ENCODE measurements at places on chromosomes 7 and 10. TPM values are rescaled to one million over a fixed set of nuclear protein-coding genes. Genes with fewer than 3 reads are reported as not detected.

DNA sequence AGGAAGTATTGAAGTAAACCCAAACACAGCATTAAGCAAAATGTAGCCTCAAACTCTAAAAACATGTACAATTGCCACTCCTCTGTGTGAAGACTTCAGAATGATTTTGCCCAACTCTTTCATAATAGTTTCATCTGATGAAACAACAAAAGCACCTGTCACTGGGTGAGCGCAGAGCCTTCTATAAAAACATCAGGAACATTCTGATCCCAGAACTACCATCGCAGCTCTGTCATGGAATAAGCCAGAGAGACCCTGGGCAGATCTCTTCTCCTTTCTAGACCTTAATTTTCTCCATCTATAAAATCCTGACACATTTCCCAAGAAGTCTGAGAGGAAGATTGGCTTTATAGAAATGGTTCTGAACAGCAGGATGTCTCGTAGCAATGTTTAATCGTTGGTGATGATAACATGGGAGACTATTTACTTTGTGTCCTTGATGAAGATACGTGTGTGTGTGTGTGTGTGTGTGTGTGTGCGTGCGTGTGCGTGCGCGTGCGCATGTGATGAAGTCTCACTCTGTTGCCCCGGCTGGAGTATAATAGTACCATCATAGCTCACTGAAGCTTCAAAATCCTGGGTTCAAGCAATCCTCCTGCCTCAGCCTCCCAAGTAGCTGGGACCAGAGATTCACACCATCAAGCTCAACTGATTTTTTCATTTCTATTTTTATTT lies 198.0 kb downstream of the KIAA1217 start:
- no peak for DNase-seq

Gene ZNF22
- total RNA-seq = 16.6 TPM

GRCh38 chr7:14842523-14842922 lies 60.0 kb downstream of the DGKB start:
- no peak for DNase-seq

DNA sequence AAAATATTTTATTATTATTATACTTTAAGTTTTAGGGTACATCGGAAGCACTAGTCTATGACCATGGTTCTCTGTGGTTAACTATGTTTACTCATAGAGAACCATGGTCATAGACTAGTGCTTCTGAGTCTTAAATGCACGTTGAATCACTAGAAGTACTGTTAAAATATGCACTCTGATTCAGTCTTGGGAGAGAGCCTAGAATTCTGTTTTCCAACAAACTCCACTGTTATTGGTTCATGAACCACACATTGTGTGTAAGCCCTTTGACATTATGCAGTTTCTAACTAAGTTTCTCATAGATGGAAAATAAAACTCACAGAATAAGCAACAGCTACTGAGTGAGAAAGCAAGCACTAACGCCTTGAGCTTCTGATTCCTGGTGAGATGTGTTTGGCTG lies 1120.6 kb downstream of the SORCS1 start:
- no peak for DNase-seq

DNA sequence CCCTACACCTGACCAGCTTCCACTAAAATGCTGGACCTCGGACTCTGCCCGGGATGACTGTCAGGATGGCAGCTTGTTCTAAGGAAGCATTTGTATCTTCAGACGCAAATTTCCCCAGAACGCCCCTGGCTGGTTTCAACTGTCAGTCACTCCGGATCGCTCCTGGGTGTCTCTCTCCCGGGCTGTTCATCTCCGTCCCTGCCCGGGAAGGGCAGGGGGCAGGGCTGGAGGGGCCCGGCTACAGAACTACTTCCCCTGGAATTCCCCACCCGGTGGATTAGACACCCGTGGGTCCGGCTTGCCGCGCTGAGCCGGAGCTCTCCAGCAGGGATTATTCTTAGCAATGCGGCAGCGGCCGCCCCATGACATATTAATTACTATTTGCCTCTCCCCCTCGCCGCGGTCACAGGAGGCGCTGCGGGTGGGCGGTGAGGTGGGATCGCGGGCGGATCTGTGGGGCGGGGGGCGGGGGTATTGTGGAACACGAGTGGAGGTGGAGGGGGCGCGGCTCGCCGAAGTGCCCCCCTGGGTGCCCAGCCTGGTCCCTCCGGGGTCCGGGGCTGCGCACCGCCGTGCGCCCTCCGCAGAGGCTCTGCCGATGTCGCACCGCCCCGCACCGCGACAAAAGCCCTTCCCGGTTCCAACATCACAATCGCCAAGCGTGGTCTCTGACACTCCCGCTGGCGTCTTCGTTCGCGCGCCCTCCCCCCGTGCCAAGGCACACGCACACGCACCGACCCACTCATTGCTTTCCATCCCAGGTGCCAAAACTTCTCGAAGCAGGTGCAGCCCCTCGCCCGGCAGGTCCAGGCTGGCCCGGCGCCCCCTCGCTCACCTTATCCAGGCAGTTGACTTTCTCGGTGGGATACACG lies 276.1 kb upstream of the NEBL start:
- no peak for DNase-seq

GRCh38 chr7:11332865-11333228 lies 359.2 kb downstream of the PHF14 start:
- DNase-seq = no peak

DNA sequence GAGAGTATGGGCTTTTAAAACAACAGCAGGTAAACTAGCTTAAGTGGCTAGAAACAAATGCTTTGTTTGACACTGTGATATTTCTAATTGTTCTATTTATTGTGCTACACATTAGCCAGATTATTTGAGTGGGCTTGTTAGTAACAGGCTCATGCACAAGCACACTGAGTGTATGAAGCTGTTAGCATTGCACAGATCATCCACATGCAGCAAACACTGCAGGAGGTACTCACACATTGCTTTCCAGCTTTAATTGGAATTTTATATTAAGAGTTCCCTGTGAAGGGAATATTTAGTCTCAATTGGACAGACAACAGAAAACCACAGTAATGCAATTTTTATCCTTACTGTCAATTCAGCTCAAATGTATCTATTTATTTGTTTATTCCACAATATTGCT lies 92.9 kb upstream of the ZNF804B start:
- DNase-seq = no peak

GRCh38 chr10:48700071-48700470 lies 15.4 kb downstream of the WDFY4 start:
- no peak for DNase-seq

Gene BMPR1A
- total RNA-seq = 130 TPM

Gene HOXA9
- total RNA-seq = not detected

- no peak for DNase-seq
Measured at GRCh38 chr7:50803359-50804337, 21.0 kb upstream of the GRB10 start.

Gene CTBP2
- total RNA-seq = 62.8 TPM

Gene ODAD2
- 0.54 TPM for total RNA-seq

Gene VAX1
- total RNA-seq = not detected

- no peak for DNase-seq
Measured at GRCh38 chr7:6026820-6027311, 4.3 kb upstream of the ANKRD61 start.

- no peak for DNase-seq
Measured at GRCh38 chr10:110821508-110821907, 50.2 kb upstream of the PDCD4 start.

DNA sequence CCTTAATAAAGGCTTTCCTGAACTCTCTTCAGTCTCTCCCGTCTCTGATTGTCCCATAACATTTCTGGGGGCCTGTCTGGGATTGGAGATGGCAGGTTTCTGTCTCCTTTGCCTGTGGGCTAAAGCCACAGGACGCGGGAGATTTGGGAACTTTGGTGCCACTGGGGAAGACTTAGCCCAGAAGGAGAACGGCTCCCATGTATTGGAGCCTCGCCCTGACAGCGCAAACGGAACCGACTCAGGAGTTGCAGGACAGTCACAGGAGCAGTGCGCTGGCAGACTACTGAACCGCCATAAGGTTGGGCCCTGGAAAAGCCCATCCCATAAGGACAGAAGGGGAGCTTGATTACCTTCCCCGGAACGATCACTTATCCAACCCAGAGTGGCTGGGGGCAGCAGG lies 7.1 kb upstream of the ZNF33B start:
- no peak for DNase-seq

- no peak for DNase-seq
Measured at GRCh38 chr10:129520440-129521080, 53.5 kb downstream of the MGMT start.

DNA sequence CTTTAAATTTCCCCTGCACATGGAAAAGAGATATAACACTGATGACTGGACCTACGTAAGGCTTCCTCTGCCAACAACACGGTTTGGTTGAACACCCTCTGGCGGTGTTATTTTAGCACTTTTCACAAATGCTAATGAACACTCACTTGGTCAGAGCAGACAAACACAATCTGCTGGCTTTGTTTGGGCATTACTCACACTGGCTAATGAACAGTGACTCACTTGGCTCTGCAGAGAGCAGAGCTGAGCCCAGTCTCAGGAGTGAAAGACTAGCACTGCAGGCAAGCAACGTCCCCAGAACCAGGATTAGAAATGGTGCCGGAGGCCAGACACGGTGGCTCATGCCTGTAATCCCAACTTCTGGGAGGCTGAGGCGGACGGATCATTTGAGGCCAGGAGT lies 430.8 kb downstream of the PLXNA4 start:
- peak; percentile 61 for DNase-seq

Gene OR9A2
- not detected for total RNA-seq

- DNase-seq = no peak
Measured at GRCh38 chr7:140417456-140418155, 13.7 kb downstream of the RAB19 start.

- DNase-seq = no peak
Measured at GRCh38 chr10:6102128-6102527, 13.3 kb downstream of the RBM17 start.

Gene CCL24
- not detected for total RNA-seq

DNA sequence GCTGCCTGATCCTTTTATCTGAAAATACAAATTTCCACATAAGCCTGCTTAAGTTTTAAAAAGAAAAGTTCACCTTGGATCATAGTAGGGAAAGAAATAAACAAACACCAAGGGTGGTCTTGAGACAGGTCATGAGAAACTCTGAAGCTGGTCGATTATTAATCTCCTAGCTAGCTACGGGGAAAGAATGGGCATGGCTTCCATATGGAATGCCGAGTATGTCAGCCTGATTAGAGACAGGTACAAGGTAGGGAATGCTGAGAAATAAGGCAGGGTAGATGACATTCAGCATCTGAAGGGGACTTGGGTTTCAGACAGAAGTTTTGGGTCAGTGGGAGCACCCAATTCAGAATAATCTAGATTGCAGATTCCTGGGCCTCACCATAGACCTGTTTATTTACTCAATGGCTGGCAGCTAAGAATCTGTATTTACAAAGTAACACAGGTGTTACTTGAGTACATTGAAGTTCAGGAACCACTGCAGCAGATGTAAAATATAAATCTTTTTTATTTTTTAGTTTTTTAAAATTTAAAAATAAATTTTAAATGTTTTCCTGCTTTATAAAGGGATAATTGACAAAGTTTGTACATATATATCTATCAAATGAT lies 49.0 kb downstream of the SCIN start:
- no peak for DNase-seq

Gene ITPRID1
- not detected for total RNA-seq

- no peak for DNase-seq
Measured at GRCh38 chr7:3207387-3207902, 93.6 kb upstream of the SDK1 start.

- no peak for DNase-seq
Measured at GRCh38 chr7:756231-756927, 29.3 kb upstream of the PRKAR1B start.

Gene UNC5B
- total RNA-seq = 24.2 TPM

- no peak for DNase-seq
Measured at GRCh38 chr10:83212632-83213334, 926.5 kb upstream of the GHITM start.

- DNase-seq = no peak
Measured at GRCh38 chr10:34613491-34613890, 201.6 kb downstream of the PARD3 start.

Gene OPALIN
- not detected for total RNA-seq

DNA sequence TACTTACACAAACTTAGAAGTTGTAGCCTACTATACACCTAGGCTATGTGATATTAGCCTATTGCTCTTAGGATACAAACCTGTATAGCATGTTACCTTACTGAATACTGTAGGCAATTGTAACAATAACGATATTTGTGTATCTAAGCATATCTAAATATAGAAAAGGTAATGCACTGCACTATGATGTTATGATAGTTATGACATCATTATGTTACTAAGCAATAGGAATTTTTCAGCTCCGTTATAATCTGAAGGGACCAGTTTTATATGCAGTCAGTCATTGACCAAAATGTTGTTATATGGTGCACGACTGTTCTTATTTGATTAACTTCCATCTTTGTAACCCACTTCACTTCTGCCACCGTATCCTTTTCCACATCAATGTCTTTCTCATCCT lies 62.0 kb downstream of the CCSER2 start:
- no peak for DNase-seq

Gene CALHM3
- not detected for total RNA-seq

Gene IRF5
- total RNA-seq = 11.9 TPM

GRCh38 chr7:142777318-142777717 lies 6.5 kb downstream of the PRSS2 start:
- no peak for DNase-seq

Gene FXYD4
- not detected for total RNA-seq

GRCh38 chr7:142935941-142936565 lies 2.5 kb upstream of the TRPV5 start:
- no peak for DNase-seq

DNA sequence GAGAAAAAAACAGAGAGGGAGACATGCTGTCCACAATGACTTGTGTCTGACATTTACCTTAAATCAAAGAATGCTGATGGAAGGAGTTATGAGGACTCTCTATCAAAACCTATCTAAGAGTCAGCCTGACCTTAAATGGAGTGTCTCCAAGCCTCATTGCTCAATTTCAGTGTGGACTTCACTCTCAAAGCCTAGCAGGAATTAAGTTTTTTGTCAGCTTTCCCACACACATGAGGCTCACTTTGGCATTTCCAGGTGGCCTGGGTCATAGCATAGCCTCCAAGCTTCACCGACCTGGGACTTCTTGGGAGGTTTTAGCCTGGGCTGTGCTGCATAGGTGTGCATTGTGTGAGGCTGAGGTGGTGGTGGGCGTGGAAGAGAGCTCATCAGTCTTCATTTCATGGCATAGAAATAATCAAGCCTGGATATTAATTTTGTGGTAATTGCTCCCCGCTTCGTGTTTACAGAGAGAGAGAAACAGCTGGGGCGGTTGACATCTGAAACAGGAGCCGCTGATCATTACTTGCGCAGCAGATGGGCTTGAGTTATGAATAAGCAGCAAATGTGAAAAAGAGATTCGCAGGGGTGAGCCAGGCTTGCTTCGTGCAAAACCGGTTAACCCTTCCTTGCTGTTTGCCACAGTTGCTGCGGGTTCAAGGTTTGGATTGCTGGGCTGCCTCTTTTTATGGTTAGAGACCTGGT lies 647.8 kb downstream of the INHBA start:
- DNase-seq = no peak

GRCh38 chr10:24597961-24598360 lies 125.7 kb downstream of the ARHGAP21 start:
- no peak for DNase-seq

DNA sequence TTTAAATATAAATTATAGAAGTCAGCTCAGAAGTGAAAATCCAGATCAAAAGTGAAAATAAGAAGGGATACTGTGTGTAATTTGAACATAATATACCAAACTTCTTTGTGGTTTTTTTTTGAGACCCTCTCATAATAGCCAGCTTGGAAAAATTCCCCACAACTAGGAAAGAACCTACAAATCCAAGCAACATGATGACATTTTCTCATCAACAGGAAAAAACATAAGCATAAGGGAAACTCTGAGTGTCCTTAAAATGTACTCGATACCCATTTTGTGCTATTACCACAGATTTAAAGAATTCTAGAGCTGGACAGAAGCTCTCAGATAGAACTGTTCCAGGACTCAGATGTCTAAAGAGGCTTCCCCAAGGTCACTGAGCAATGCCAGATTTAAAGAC lies 214.8 kb upstream of the KLF14 start:
- no peak for DNase-seq

Gene ARHGEF5
- 6.8 TPM for total RNA-seq
